Fibroblast of skin of back (primary cell): ENCODE measurements at places on chromosomes 12 and 14.

DNA sequence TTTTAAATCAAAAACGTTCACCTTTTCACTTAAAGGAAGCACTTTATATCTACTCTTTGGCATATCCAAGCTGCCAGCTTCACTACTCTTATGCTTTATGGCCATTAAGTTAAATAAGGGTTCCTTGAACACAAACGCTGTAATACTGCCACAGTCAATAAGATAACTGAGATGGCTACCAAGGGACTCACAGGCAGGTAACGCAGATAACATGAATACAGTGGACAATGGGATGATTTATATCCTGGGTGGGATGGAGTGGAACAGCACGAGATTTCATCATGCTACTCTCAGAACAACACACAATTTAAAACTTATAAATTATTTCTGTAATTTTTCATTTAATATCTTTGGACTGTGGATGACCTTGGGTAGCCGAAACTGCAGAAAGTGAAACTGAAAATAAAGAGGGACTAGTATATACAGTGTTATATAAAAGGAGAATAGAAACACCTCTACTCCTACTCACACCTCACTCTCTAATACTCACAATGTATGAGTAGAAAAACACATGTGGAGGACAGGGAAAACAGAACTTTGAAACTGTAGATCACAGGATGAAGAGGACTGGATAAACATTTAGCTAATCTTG, 367.3 kb downstream of the C12orf50 start:
- DNase-seq, result no peak

- DNase-seq, result no peak
These were observed 6.7 kb upstream of the FITM1 start for GRCh38 chr14:24123424-24124417.

DNA sequence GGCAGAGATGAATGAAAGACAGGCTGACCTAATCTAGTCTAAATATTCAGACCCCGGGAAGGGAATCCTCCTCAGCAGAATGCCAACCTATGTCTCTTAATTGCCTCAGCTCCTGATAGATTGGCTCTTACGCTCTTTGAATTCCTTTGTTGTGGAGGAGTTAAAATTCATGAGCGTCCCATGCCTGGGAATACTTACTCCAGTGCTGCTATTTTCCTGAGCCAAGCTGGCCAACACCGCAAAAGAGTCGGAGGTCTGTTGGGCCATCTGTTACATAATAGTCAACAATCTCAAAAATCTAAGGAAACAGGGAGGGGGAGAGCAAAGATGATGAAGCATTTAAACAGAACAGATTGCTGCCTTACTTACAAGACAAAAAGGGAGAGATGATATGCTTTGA, 182.8 kb downstream of the ASCL1 start:
- DNase-seq, result no peak

DNA sequence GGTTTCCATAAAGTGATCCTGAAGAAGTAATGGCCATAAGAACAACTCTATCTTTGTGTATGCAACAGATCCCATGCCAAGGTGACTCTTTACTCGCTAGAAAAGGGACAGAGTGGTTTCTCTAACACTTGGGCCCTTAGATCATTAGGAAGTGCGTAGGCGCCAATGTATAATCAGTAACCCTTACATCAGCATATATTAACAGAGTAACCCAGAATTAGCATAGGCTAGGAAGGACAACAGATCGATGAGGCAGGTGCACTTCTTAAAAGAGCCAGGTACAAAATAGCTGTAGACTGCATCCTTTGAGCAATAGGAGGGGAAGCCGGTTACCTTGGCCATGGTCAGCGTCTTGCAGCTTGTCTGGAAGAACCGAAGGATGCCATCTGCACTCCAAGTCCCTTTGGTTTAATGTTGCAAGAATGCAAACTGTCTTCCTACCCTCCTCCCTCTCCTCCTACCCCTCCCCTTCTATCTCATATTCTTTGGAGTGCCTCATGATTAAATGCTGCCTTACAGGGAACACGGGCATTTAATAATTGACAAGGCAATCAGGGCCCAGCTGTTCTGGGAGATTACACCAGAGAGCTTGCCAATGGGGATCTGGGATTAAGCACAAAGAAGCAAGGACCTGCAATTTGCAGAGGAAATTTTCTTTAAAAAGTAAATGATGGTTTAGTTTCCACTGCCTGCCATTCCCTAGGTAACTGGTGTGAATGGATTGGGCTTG, 8.0 kb downstream of the GSG1 start:
- no peak for DNase-seq

GRCh38 chr12:38983117-38983571, 77.8 kb upstream of the CPNE8 start:
- DNase-seq, result no peak

DNA sequence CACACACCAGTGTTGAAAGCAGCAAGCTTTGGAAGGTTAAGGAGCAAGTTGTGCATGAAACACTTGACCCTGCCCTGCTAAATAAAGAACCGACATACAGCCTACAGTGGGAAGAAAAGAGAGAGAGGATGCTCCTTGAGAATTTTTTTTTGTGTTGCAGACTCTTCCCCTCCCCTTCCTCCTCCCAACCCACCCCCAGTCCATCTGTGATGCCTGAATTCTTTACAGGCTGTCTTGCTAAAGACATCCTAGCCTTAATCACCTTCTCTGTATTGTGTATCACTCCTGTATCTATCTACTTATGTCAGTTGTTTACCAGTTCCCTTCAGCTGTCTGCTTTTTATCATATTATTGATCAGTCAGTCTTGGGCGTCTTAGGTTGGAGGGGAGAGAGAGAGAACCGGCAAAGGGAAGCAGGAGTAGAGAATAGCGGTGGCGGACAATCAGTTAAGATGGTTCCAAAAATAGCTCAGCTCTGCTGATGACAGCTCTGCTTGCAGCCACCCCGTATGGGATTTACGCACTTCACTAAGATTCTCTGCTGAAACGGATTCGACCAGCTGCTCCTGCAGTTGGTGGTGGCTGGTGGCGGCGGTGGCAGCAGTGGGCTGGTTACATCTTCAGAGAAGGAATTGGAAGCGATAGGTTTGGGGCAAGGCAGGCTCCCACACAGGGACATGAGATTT, 664.7 kb downstream of the NRXN3 start:
- no peak for DNase-seq

DNA sequence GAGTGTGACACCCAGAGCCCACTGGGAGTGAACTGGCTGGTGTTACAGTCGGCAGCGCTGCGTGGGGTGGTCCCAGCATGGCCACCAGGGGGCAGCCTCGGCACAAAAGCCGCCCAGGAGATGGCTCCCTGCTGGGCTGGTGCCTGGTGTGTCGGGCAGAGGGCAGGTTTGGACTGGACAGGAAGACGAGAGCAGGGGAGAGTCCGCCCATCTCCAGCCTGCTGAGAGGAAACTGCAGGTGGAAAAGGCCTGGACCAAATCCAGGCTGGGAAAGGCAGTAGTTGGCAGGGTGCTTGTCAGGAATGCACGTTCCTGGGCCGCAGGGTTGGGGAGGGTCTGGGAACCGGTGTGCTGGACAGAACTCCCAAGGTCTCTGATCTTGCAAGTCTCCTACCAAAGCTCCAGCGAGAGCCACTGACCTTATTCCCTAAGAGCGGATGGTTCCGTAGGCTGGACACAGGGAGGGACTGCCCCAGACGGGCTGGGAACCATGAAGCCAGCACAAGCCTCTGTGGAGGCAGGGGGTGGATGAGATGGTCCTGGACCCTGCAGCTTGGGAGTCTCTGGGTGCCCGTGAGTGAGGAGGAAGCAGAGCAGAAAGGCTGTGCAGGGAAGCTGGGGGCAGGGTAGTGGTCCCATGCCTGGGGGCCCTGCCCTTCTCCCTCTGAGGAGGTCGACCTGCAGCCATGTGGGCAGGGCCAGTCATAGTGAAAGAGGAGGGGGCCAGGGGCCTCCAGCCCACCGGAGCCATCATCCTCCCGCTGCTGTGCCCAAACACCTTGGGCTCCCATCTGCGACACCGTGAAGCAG, 1.8 kb downstream of the AHNAK2 start:
- peak; percentile 67 for DNase-seq

DNA sequence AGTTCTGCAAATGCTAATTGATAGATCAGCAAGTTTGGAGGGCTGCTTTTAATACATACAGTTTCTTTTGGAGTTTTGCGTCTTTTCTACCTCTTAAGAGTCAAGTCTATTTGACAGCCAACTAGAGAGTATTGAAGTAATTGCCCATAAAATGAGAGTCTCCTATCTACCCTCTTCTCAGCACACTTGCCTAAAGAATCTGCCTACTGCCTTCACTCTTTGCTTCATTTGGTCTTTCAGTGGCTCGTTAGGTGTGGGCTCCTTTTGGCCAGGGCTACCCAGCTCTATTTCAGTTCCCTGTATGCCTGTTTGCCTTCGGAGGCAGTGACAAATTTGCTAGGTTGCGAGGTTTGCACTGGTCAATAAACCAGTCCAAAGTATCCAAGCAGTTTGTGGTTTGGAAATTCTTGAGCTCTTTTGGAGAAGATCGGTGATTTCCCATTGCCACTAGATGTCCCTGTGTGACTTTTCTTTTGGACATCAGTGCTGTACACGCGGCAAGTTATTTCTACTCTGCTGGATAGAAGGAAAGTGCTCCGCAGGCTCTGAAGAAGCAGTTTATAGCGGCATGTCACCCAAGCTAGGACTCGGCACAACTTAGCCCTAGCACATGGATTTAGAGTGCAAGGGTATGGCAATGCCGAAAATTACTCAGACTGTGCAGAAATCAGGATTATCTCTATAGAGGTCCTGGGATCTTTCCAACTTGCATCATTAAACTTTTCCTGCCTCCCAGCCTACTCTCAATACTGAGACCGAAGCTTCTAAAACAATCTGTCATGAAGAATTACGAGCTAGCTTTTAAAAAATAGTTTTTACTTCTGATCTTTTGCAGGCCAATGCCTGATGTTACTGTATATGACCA, 38.6 kb downstream of the MGST1 start:
- DNase-seq, result peak; percentile 42

GRCh38 chr12:74619084-74619483, 81.4 kb downstream of the ATXN7L3B start:
- no peak for DNase-seq

GRCh38 chr12:9919443-9919842, 12.7 kb downstream of the CLEC2A start:
- no peak for DNase-seq

- DNase-seq, result peak; percentile 73
These were observed 83.0 kb upstream of the FAR2 start for GRCh38 chr12:29066011-29066588.

DNA sequence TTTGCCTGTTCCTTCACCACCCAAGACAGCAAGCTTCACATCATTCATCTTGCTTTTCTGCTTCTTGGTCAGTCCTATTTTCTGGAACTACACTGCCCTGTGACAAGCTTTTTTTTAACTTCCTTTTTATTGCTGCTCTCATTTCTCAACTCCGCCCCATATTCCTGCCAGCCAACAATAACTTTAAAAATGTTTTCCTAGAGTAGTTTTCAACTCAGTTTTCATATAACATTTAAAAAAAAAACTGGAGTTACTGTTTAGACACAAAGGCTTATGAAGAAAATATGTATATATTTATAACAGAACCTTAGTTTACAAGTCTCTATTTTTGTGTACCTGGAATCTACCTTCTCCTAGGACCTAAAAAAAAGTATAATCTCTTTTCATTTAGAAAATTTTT, at the start of gene RERGL:
TSS of gene RERGL (minus strand) at position 101 of the 400 bp plus-strand sequence. CDS start at position 48, 53 bp downstream.
- DNase-seq, result no peak

GRCh38 chr14:54085232-54085761, 128.7 kb upstream of the BMP4 start:
- no peak for DNase-seq

DNA sequence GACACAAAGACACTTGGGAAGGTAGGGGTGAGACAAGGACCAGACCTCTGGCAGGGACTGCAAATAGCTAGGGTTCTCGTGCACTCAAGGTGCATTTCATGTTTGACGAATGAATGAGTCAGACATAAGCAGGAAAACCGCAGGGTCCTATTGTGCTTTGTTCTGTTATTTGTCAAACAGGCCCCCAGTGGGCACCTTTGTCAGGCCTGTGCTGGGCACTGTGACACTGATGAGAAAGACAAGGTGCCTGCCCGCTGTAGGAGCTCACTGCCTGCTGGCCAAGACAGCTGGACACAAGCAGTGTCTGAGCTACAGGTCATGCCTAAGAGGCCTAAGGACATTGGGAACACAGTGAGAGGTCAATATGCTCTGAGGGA, 2.3 kb downstream of the OTUB2 start:
- no peak for DNase-seq

DNA sequence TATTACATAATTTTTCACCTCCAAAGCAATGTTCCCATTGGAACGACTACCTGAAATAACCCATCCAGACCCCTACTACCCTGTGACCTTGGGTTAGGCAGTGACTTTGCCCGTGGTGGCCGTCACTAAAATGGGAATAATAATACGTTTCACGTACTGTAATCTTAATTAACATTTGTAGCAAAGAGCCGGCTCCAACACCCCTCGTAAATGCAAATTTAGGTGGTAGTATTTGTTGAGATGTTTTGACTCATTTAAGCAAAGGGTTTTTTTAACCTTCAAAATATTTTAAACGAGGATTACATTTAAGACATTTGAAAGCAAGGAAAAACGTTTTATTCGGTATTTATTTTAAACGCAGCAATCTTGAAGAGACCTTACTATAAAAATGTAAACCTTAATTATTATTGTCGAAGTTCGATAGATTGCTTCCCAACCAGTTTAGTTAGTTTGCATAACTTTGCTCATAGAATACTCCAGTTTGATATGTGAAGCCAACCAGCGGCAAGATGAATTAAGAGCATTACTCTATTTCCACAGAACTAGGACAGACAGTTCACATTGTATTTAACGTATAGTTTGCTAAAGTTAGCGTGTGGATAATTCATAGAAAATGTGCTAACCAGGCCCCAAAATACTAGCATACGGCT, 1.4 kb upstream of the ARID2 start:
- no peak for DNase-seq

GRCh38 chr14:96267336-96267735, 11.3 kb downstream of the BDKRB1 start:
- DNase-seq, result peak; percentile 86

- no peak for DNase-seq
These were observed 17.1 kb downstream of the SMCO2 start for GRCh38 chr12:27463511-27464219.

DNA sequence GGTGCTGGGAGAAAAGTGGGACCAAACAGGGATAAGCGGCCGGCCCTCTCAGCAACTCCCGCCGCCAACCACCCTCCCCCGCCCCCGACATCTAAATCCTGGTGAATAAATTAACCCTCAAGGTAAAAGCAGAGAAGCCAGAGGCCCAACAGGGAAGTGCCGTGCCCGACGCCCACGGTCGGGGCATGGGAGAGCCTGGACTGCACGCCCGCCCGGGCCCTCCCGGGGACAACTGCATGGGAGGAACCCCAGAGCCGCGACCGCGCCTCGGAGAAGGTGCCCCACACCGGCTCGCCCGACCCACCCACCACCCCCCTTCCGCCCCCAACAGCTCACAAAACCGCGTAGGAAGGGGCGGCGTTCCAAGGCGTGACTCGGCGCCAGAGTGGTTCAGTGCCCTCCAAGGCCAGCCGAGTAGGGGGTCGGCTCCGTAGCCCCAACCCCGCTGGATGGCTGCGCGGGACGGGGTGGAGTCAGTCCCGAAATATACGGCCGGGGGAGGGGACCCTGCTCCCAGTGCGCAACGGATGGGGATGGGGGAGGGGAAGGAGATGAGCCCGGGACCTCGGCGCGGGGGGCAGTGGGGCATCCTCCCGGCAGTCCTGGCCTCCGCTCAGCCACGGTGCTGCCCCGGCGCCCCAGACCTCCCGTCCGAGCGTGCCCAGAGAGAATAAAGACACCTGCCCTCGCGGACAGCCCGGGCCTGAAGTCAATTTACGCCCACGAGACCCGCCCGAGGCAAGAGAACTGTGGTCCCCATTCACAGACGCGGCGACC, 732 bp downstream of the SLC25A29 start:
- peak; percentile 19 for DNase-seq
